T-helper 2 cell treated with Interferon-gamma antibody and Interleukin-4, amounts not matched to agents 5 μg/mL and 100 μg/mL, for 36 hours (primary cell): ENCODE measurements at places on chromosomes 2 and 18.

DNA sequence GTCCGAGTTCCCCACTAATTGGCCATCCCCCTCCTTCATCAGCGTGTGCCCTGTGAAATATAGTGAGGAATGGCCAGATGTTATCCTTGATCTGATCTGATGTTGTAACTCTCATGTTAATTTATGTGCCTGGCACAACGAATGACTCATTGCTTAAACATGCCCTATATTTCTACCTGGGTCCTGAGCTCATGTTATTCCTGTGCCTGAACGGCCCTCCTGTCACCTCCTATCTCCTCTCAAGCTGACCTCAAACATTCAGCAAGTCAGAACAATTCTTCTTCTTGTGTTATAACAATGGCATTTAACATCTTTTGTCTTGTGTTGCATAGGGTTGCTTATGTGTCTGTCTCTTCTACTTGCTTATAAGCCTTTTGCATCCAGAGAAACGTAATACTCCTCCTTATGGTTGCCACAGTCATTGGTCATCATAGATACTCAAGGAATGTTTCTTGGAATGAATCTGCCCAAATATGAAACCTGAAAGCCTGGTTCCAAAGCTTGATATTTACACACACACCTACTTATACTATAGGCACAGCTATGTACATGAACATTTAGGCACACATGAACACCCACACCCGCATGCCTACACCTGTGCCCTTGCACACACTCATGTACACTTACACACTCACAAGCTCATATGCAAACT is 80.2 kb upstream of the PHLPP1 start:
- no peak for DNase-seq

GRCh38 chr2:11764920-11765319 is 18.5 kb downstream of the LPIN1 start:
- no peak for DNase-seq

- DNase-seq, result no peak
Observed at GRCh38 chr2:19541884-19542283, 183.5 kb upstream of the OSR1 start.

DNA sequence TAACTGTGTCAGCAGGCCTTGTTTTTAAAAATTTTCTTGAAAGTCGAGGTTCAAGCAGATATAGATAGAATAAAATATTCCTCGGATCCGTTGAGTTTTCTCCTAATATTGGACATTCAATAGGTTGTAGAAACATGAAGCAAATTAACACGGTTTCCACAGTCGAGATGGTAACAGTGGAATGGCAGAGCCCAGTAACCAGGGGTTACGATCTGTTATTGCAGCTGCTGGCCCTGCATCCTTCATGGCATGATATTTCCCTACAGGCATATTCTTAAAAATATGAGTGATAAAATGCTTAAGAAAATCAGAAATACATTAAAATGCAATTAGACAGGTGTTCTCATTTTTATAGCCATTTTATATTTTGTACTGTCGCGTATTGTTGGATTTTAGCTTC is 117.6 kb downstream of the SNTG2 start:
- no peak for DNase-seq

DNA sequence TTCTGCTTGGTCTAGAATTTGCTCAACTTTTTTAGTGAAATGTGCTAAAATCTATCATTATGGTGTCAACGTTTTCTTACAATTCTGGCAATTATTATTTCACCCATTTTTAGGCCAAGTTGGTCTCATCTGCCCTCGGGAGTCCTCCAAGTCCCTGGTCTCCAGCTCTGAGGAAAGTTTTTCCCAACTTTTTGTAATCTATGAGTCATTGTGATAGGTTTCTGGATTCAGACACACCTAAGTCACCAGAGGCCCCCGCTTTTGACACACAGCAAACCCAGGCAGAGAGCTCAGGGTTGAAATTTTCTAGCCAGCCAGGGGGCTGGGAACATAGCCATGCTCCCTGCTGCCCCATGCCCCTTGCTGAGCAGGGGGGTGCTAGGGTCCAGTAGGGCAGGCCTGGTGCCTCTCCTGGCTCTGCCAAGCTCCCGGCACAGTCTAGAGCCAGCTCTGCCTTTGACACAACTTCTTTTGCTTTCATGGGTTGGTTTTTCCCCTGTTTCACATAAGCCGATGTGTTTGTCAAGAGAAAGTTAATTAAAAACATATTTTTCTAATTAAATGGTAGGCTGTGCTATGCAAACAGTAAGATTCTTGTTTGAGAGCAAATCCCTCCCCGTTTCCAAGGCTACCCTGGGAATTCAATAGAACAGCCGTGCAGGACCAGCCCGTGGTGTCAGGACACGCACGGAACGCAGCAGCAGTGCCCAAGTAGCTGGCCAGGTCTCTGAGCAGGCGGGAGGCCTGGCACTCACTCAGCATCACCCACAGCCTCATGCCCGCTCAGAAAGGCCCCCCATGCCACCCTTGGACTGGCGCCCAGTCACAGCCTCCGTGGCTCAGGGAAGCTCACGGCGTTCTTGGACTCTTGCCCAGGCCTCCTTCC is 25.5 kb upstream of the SNED1 start:
- DNase-seq, result no peak

GRCh38 chr2:24859968-24860600 is 60.0 kb downstream of the ADCY3 start:
- no peak for DNase-seq

DNA sequence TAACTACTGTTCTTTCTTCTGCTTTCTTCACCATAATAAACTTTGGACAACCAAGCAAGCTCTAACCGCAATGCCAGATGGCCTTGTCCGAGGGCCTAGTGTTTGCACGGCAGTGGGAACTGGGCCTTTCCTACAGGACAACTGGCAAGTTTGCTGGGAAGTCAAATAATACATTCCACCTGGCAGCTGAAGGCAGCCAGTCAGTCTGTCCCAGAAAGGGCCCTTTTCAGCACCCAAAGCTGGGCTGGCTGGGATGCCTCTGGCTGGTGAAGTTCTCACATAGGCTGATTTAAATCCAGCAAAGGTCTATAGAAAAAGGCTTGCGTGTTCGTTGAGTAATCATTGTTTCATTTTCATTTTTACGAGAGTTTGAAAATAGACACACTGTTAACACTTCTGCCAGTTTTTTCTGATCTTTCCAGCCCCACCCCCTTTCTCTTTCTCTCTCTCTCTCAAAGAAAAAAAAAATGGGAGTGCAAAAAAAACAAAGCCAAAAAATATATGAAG is 110.0 kb upstream of the EPAS1 start:
- peak; percentile 39 for DNase-seq

- no peak for DNase-seq
Observed at GRCh38 chr2:29697715-29698114, 223.7 kb downstream of the ALK start.

DNA sequence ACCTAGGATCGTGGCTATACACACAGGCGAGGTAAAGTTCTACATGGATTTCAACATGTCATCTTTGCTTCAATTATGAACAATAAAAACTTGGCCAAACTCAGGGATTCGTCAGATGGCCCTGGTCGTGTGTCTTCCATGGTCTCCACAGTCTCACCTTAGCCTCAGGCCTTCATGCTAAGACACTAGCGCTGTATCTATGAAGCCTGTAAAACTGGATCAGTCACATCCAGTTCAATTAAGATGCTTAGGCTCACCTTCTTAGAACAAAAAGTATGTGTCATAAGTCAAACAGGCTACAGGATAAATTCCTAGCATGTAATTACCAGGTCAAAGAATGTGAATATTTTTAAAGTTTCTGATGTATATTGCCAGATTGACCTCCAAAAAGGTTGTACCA is 113.7 kb upstream of the NRP2 start:
- no peak for DNase-seq

- DNase-seq, result no peak
Observed at GRCh38 chr2:60552078-60552850, 1.2 kb downstream of the BCL11A start.

DNA sequence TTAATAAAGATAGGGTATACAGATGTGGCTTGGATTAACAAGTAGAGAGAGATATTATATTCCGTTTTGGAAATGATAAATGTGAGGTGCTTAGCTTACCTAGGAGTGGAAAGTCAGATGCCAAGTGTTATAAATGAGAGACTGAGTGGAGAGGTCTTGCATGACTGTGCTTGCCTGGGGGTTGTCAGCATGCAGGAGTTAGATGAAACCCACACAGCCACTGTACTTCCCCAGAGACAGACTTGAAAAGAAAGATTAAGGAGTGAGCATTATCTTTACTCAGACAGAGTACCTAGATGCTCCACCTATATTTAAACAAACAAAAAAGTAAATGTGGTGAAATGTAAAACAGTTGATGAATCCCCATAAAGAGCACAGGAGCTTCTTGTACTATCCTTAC is 482.7 kb downstream of the RIT2 start:
- DNase-seq, result no peak

DNA sequence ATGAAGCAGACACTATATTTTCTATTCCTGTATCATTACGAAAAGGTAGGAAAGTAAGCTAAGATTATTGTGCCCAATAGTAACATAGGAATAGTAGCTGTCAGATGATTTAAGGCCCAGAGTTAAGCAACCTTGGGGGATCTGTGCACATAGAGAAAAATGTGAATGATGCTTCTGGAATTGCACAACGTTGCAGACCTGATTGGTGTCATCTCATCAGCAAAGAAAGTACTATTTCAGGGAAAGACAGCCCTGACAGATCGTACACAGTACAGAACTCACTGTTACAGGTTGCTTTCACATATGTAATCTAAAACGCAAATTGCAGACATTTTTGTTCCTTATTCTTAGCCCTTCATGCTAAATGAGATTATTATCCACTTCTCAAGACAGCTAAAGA is 535.9 kb downstream of the TRIB2 start:
- no peak for DNase-seq

DNA sequence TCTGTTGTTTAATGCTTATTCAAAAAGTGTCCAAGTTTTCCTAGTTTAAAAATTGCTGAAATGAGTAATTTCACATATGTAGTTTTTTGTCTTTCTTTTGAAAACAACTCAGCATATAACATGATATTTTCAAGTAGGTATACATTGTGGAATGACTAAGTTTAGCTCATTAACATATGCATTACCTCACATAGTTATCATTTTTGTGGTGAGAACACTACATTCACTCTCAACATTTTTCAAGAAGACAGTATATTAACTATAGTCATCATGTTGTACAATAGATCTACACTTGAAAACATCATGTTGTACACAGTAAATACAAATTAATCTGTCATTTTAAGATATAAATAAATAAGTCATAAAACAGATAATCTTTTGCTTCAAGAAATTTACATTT is 340.0 kb downstream of the CCDC85A start:
- no peak for DNase-seq

- peak; percentile 52 for DNase-seq
Observed at GRCh38 chr2:234368861-234369261, 128.0 kb downstream of the ARL4C start.

GRCh38 chr2:69466728-69467127 is 29.5 kb upstream of the NFU1 start:
- DNase-seq, result no peak

- no peak for DNase-seq
Observed at GRCh38 chr2:141900826-141901225, 230.0 kb downstream of the LRP1B start.

- DNase-seq, result no peak
Observed at GRCh38 chr2:16085073-16085472, 144.7 kb downstream of the MYCN start.

GRCh38 chr2:3121601-3122000 is 256.0 kb downstream of the EIPR1 start:
- DNase-seq, result no peak

DNA sequence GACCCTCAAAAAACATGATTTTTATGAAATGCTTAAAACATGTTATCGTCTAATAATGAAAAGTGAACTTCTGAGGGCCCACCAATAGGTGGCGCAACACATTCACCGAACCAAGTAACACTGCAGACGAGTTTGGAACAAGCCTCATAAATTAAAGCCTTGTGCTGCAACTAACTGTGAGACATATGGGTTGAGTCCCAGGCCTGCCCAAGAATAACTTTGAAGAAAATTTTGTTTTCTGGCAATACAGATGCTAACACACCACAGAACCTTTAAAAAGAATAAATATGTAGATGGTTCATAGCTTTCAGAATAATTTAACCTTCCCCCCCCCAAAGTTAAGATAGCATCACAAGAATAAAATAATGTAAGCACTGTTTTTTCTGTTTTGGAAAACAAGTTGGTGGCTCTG is 285.9 kb downstream of the RNF144A start:
- peak; percentile 40 for DNase-seq

DNA sequence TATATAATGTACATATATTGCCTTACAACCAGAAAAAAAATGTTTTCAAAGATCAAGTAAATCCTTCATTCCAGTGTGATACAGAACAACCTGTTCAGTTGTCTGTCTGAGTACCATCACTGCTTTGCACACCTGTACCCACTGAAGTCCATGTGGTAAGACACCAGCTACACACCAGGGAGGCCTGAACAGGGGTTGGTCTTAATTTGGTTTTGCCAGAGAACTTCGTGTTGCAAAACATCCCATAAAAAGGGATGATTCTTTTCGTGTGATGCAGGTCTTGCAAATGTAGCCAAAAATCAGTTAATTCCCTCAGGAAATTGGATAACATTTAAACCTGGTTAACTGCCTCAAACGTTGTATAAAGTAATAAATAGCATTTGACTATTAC is 73.7 kb upstream of the SLC1A4 start:
- no peak for DNase-seq

- no peak for DNase-seq
Observed at GRCh38 chr2:10237392-10238321, 65.0 kb upstream of the HPCAL1 start.

- DNase-seq, result no peak
Observed at GRCh38 chr2:102483086-102483485, 10.1 kb downstream of the SLC9A4 start.

GRCh38 chr2:121294881-121295840 is 10.2 kb upstream of the TFCP2L1 start:
- no peak for DNase-seq

- no peak for DNase-seq
Observed at GRCh38 chr2:3023531-3023930, 354.1 kb downstream of the EIPR1 start.

GRCh38 chr18:61666876-61667590 is 225.8 kb downstream of the RNF152 start:
- no peak for DNase-seq

DNA sequence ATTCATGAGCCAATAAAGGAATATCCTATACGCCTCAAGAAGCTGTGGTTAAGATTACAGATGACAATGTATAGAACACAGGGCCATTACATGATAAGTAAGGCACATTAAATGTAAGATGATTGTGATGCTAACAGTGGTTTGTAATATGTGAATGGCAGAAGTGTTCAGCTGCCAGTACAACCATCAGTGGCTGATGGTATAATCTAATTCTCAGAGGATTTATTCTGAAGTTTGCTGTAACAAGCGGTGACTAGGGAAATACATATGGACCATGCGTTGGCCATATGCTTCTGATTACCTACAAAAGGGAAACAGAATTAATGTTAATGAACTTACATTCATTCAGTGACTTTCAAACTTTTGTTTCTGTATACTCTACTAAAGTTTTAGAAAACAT is 750.8 kb upstream of the KLHL29 start:
- DNase-seq, result no peak
